ENCODE measurements at places on chromosomes 12 and 14. TPM values are rescaled to one million over a fixed set of nuclear protein-coding genes. Genes with fewer than 3 reads are reported as not detected.

DNA sequence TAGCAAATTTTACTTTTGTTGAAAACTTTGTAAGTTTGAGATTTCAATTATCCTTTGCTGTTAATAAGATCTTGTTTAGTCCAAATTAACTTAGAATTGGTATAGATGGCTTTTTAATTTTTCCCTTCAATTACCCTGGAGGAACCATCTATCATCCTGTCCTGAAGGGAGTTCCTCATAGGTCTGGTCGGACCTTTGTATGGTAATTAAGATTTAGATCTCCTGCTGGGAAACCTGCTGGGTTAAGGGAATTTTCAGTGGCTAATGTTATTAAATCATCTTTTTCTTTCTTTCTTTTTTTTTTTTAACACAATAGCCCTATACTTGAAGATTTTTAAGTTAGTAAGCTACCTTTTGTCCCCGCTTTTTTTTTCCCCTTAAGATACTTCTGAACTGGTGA is 63.0 kb upstream of the PRMT8 start:
- no peak for DNase-seq

DNA sequence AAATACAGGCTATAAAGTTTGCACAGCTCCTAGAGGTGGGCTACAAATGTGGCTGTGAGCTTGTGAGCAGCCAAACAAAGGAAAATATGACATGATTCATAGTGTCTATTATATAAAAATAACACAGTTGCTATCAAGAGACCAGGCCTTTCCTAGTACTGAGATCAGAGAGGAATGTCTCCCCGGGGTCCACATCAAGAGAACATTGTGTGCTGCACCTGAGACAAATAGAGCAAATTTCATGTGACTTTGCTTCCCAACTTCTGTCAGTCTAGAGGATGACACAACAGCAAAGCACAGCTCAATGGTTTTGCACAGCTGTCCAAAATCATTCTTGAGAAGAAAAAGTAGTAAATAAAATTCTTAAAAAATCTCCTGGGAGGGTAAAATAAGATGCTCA is 297.5 kb upstream of the PRKD1 start:
- peak; percentile 30 for DNase-seq

- DNase-seq = no peak
Observed at GRCh38 chr12:119227292-119227691, 48.6 kb downstream of the HSPB8 start.

- DNase-seq = no peak
Observed at GRCh38 chr12:59847127-59847526, 251.3 kb downstream of the SLC16A7 start.

GRCh38 chr12:50515587-50515986 is 10.8 kb downstream of the DIP2B start:
- DNase-seq = no peak

DNA sequence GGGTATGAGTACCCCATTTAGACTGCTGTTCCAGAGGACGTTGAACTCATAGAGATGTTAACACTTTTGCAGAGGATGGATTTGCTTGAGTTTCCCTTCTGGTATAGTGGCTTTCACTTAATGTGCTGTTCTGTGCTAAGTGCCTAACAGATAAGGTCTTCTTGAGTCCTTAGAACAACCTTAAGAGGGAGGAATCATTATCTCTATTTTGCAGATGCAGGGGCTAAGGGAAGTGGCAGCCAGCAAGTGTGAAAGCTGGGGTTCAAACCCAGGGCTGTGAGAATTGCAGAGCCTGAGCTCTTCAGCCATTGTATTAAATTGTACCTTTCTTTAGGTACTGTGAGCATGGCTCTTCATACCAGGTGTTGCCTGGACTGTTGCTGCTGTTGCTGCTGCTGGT is 122.1 kb upstream of the NRXN3 start:
- DNase-seq = no peak

DNA sequence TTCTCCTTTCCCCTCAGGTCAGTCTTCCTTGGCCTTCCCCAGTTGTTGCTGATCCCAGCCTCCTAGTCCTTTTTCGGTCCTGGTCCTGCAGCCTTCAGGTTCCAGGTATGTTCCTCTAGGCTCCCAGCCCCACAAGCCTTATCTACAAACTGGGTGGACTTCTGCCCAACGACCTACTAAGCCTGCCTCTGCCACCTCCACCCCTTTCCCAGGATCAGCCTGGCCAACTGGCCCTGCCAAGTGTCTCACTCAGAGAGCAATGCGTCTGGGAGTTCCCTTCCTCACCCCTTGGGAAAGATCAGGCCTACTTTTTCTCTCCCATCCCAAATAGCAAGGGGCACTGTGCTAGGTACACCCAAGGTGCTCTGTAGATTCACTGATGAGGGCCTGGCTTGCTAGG is at the start of gene SERPINA12:
TSS of gene SERPINA12 (minus strand) at position 114 of the 400 bp plus-strand sequence. CDS start 11,072 bp downstream, outside the sequence.
- no peak for DNase-seq

GRCh38 chr14:59254911-59255545 is 66.6 kb downstream of the DAAM1 start:
- peak; percentile 49 for DNase-seq

DNA sequence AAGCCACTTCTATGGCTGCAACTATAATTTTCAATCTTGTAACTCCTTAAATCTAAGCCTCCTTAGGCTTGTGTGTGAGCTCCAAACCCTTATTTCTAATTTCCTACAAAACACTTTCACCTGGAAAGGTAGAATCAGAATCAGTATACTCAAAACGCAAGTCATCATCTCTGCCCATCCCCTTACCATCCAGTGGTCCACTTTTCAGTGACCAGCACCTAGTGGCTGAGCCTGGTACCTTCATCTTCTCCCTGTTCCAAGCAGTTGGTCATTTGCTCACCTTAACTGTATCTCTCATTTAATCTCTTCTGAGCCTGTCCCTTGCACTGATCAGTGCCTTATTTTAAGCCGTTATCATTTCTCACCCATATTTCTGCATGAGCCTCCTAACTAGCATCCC is 107.9 kb downstream of the PPM1H start:
- no peak for DNase-seq

GRCh38 chr12:79877246-79877645 is 57.7 kb downstream of the PPP1R12A start:
- no peak for DNase-seq

- DNase-seq = peak; percentile 82
Observed at GRCh38 chr14:67722293-67722692, 20.6 kb downstream of the RDH12 start.

GRCh38 chr12:105253866-105254513 is 18.0 kb upstream of the APPL2 start:
- no peak for DNase-seq

DNA sequence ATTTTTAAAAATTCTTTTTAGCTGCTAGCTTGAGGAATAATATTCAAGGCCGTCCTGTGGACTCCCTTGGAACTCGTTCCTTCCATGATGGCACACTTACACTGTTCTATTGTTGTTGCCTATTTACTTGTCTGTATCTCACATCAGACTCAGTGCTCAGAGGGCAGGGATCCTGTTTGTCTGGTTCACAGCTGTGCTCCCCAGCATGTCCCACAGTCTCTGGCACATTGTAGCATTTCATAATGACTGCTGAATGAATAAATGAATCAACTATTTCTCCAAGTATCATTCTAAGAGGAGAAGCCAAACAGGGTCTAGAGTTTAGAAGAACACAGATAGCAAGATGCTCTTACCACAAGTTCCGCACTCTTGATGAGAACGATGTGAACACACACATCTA is 48.0 kb downstream of the NTN4 start:
- DNase-seq = no peak

DNA sequence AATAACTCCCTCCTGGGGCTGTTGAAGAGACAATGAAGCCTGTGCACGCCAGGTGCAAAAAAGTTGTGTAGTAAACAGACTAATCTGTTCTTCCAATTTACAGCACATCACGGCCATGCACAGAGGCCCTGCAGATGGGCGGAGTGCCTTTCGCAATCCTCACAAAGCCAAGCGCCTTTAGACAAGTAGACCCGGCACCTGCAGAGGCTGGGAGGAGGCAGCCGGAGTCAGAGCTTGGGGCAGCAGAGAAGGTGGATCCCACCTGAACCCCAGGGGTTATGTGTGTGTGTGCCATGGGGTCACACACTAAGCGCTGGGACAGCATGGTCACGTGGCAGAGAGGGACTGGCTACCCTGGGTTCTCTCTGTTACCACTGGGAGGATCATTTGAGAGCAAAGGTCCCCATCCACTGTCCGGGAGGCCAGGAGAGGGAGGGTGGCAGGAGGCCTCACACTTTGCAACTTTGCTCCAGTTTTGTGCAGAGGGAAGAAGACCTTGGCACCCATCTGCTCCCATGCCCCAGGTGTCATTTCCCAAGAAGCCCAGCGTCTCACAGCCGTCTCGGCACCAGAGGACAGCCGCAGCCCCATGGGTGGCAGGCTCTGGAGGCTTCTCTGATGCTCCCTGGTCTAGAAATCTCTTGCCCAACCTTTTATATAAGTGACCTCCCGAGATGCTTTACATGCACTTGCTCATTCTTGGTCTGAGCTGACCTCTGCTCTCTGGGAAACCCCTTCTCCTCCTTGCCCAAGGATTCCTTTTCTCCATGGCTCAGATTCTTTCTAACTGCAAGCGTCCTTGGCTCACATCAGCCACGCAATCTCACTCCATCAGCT is 80.0 kb upstream of the DICER1 start:
- DNase-seq = no peak

- peak; percentile 40 for DNase-seq
Observed at GRCh38 chr14:56487090-56487667, 92.4 kb upstream of the TMEM260 start.

DNA sequence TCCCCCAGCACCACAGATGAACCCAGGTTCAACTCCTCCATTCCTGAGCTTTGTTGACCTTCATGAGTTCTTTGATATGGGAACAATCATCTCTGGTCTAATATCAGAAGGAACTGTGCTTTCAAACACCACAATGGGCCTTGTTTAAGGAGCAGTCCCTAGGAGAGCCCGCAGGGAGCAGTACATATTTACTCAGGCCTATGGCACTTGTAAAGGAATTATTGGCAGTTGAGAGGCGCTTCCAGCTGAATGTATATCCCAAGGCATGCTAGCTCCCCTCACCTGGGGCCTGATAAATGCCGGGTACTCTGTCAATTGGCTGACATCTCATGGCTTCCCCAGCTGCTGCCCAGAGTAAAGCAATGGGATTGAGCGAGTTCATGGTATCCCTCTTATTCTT is 76.2 kb downstream of the ZFP36L1 start:
- no peak for DNase-seq

- no peak for DNase-seq
Observed at GRCh38 chr12:64780531-64781279, 21.5 kb upstream of the GNS start.

DNA sequence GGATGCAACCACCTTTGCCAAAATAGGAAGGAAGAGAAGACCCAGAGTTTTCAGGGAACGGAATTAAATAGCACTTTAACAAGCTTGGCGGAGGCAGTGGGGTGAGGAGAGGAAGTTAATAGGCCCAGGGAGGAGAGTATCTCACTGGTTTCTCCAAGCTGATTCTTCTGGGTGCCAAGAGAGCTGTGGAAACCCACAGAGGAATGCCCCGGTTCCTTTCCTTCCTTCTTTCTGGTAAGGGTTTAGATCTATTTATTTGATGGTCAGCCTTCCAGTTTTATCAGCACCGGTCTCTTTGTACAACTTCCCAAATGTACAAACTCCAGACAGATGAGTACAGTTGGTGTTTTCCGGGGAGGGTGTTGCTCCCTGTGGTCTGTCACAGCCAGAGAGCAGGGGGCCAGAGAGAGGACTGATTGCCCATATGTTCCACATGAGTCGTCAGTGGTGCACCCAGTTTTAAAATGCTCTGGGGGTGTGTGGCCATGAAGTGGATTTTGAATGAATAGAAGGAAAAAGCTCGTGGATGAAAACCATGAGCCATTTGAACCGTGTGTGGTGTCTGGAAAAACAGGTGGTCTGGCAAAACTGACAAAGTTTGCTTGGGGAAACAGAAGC is 26.6 kb downstream of the PRKCH start:
- no peak for DNase-seq

- peak; percentile 63 for DNase-seq
Observed at GRCh38 chr14:75399843-75400775, 27.7 kb upstream of the JDP2 start.

DNA sequence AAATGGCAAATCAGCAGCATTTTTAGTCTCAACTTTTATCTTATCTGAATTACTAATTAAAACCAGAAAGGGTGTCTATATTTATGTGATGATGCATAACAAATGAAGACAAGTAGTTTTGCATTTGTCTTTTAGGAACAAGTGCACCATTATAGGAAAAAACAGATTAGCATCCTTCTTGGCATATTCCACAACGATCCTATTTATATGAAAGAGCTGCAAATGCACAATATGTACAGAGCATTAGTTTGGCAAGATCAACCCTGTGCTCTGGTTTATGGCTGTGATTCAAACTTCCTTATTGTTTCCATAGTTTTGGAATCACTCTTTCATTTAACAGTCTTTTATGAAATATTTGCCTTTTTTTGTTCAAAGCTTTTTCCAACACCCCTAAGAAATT is 486.8 kb downstream of the KCNH5 start:
- peak; percentile 5 for DNase-seq

The MYF5 gene
- 32.1 TPM for polyA plus RNA-seq

The UBE2N gene
- 126 TPM for polyA plus RNA-seq

The ETFBKMT gene
- 7.4 TPM for polyA plus RNA-seq

The KCNMB4 gene
- 7.1 TPM for polyA plus RNA-seq

The SRRM4 gene
- polyA plus RNA-seq = 0.37 TPM

The ITGA7 gene
- polyA plus RNA-seq = 255 TPM

The AMIGO2 gene
- 1.9 TPM for polyA plus RNA-seq

The AGAP2 gene
- 6.2 TPM for polyA plus RNA-seq

The RILPL2 gene
- polyA plus RNA-seq = 1.6 TPM

The COCH gene
- 7.2 TPM for polyA plus RNA-seq

The ACIN1 gene
- polyA plus RNA-seq = 124 TPM

All from muscle of arm (tissue), 14 donors.